ENCODE measurements at places on chromosomes 2 and 18.

- DNase-seq, result no peak
Measured at GRCh38 chr2:45137966-45138695, 128.9 kb upstream of the SIX2 start.

- no peak for DNase-seq
Measured at GRCh38 chr18:26089293-26090129, 902 bp downstream of the SS18 start.

- no peak for DNase-seq
Measured at GRCh38 chr2:105741617-105742016, 3.1 kb upstream of the NCK2 start.

DNA sequence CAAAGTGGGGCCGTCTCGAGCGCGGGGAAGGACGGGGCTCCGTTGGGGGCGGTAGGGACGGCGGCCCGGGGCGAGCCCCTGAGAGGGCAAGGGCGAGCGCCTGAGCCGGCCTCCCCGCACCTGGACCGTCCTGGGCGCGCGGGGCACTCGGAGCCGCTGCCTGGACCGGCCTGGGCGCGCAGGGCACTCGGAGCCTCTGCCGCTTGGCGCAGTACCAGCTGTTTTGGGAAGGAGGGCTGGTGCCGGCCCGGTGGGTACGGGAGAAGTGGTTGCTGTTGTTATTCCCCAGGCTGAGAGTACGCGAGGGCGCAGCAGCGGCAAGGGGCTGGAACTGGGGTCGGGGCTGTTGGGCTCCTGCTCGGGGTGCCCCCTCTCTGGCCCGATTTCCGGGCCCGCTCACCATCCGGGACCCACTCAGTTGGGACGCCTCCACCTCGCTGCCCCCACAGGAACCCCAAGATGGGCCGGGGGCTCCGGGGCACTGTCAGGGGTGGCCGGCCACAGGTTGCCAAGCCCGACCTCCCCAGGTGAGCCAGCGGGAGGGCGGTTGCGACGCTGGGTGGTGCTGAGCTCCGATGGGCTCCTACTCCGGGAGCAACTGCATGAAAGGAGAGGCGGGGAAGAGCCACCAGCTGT is 579 bp downstream of the ARHGEF4 start:
- no peak for DNase-seq

DNA sequence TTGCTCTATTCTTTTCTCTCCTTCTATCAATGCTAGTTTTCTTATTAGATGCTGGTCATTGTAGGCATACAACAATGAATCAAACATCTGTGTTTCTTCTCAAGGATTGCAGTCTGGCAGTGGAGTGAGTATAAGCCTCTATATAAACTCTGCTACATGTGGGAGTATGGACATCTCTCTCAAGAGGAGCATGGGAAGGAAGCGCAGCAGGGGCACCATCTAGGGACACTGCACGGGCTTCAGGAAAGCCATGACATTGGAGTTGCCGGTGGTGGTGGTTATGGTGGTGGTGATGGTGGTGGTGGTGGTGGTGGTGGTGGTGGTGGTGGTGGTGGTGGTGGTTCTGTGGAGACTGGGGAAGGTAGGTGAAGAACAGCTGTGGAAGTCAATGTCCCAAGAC is 462.6 kb downstream of the RNF144A start:
- no peak for DNase-seq

GRCh38 chr2:181072486-181073235 is 92.3 kb downstream of the UBE2E3 start:
- no peak for DNase-seq

GRCh38 chr2:134712736-134713135 is 6.1 kb downstream of the TMEM163 start:
- DNase-seq, result no peak

Measured in WERI-Rb-1 (cell line).